Right renal pelvis (tissue), 4 donors: ENCODE measurements at places on chromosomes 2 and 18. TPM values are rescaled to one million over a fixed set of nuclear protein-coding genes. Genes with fewer than 3 reads are reported as not detected.

DNA sequence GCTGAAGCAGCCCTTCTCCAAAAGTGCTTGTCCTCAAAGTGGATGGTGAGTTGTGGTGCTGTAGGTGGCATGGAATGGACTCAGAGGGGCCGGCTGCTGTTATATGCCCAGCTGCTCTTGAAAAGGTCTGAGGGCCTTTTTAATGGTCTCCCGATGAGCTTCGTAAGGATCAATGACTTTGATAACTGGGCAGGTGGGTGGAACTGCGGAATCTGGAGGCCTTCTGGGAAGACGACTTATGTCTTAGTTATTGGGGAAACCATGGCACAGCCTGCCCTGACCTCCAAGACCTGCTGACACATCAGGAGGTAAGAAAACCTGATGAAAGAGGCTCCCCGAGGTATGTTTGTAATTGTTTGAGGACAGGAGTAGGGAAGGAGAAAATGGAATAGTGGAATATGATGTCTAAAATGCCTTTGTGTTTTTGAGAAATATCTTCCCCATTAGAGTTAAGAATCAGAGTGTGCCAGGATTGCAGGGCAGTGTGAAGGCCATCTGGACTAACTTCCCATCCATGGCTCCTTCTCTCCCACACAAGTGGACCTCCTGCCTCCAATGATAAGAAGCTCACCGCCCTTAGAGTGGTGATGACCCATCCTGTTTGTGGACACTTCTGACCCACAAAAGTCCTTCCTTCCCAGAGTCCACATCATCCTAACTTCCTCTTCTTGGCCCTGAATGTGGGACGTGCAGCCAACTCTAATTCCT is 236.1 kb downstream of the FHOD3 start:
- DNase-seq: no peak

- no peak for DNase-seq
Measured at GRCh38 chr2:41955316-41956043, 92.3 kb upstream of the PKDCC start.

DNA sequence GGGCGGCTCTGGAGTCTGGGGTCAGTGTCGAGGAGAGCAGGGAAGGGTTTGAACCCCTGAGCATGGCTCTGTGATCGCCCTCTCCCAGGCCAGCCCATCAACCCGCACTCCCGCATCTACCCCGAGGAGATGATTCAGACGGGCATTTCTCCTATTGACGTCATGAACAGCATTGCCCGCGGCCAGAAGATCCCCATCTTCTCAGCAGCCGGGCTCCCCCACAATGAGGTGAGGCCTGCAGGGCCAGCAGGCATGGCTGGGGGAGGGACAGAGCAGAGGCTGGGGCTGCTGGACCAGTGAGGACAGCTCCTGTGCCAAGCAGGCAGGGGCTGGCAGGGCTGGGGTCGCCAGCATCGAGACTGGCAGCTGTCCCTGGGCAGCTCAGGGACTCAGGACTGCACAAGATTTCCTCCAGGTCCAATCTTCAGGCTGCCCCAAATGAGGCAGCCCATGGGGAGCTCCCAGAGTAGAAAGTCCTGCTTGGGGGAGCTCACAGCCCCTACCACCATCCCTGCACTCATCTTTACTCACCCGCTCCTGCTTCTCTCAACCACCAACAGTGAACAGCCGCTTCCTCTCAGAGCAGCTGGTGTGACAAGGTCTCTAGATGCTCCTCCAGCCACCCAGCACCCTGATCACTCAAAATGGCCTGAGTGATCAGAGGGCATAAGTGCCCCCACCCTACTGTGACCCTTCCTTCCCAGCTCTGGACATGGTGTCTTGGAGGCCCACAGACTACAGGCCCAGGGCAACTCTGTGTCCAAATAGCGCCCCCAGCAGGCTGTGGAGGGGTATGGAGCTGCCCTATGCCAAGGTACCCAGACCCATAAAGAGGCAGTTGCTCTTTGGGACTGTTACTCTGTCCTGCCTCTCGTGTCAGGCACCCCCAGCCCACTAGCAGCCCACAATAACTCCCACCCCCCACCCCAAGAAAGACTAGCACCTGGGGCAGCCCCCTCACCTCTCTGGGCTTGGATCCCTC is 18.3 kb upstream of the ANKRD53 start:
- DNase-seq: no peak

- no peak for DNase-seq
Measured at GRCh38 chr2:96404446-96405373, 69.1 kb downstream of the NCAPH start.

DNA sequence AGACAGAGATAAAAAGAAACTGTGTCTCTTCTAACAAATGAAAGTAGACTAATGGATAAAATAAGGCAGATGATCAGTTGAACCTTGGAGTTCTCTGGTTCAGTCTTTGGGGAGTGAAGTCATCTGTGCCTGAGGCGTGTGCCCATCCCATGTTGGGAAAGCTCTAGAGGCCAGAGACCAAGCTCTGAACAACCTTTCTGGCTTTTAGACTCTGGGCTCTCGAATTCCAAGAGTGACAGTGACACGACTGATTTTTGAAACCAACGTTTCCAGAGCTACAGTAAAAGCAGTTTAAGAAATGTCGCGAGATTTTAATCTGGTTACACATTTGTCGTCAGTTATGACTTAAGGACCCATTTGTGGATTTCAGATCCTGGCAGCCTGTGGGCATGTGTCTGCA is 83.7 kb upstream of the APCDD1 start:
- DNase-seq: no peak

GRCh38 chr2:157267476-157267875 is 10.0 kb downstream of the GALNT5 start:
- no peak for DNase-seq

GRCh38 chr18:23538870-23539269 is 35.6 kb downstream of the RMC1 start:
- no peak for DNase-seq

- DNase-seq: peak; percentile 70
Measured at GRCh38 chr18:712401-713134, at the start of gene ENOSF1. Gene ENOSF1, minus strand, starts transcription at chr18:712630. Its CDS starts 43 bp downstream, at chr18:712587.

- DNase-seq: no peak
Measured at GRCh38 chr2:5691221-5691984, 781 bp upstream of the SOX11 start.

DNA sequence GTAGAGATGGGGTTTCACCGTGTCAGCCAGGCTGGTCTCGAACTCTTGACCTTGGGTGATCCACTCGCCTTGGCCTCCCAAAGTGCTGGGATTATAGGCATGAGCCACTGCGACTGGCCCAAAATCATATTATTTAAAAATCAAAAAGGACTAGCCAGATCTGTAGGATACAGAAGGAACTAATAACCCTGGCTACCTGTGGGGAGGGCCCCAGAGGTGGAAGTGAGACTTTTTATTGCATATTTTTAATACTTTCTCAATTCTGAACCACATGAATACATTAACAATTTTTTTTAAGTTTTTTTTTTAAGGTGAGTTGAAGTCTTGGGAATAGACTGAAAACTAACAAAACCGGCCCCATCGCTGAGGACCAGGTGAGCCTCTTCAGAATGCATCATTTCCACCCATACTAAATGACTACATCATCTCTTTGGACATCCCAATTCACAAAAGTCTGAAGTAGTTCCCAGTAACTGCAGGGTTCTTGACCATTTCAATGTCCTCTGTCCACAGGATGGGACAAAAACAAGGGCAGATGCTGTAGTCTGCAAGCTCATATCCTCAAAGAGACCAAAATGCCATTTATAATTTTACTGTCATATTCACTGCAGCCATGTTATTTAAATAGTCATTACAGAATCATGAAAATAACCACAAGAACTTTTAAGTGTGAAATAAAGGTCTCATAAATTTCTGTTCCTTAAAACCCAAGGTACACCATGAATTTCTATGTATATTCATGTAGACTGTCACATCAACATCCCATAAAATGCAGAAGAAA is 21.4 kb downstream of the RPL31 start:
- no peak for DNase-seq

DNA sequence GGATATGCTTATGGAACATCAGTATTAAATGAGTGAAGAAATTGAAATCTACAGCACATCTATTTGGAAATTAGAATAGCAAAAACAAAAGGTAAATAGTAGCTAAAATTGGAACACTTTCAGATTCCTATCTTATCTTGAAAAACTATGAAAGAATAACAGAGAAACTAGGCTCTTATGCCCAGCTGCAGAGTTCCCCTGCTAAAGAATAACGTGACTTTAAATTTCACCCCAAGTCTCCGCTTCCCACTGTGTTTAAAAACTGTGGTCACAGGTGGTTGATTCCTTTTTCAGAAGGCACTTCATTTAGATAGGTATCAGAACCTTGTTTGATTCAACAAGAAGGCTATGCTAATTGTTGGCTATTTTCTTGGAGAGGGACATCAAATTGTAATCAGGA is 30.1 kb downstream of the ARHGAP28 start:
- DNase-seq: no peak

DNA sequence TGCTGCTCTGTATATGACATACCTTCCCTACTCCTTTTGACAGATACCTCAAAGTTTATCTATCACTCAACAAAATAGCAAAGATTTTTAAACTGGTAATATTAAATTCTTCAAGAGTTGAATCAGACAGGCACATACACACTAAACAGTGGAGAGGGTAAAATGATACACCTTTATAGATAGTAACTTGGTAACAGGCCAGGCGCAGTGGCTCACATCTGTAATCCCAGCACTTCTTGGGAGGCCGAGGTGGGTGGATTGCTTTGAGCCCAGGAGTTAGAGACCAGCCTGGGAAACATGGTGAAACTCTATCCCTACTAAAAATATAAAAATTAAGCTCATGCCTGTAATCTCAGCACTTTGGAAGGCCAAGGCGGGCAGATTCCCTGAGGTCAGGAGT is 23.2 kb downstream of the ASXL2 start:
- DNase-seq: no peak

- no peak for DNase-seq
Measured at GRCh38 chr2:225694664-225695063, 295.2 kb downstream of the NYAP2 start.

GRCh38 chr18:55861266-55861665 is 273.3 kb upstream of the TCF4 start:
- DNase-seq: no peak

DNA sequence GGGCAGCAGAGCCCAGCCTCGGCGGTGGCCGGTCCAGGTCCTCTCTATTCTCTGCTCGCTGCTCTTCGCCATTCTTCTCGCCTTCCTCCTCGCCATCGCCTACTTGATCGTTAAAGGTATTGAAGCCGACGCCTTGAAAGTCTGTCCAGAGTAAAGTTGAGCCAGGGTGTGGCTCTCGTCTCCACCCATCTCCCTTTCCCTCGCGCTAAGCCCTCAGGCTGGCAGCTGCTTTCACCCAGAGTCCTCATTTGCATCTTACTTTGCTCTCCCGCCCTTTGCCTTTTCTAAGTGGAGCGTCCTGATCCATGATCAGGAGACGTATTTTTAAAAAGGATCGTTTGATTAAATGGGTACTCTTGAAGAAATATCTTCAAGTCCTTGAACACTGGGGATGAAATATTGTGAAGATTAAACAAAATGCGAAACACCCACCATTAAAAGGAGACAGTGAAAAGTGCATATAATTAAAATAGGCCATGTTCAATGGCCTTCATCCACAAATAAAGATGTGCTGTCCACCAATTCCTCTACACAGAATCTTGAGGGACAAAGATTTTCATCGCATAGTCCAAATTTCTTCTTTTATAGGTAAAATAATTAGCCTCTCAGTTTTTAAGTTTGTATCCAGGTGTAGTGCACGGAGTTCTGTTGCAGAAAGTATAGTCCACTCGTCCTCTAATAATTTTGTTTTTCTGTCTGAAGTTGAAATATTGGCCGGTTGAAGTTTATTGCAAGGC is 657 bp downstream of the ARL6IP6 start:
- DNase-seq: peak; percentile 14

GRCh38 chr2:214796911-214797310 is 12.6 kb downstream of the BARD1 start:
- DNase-seq: no peak

DNA sequence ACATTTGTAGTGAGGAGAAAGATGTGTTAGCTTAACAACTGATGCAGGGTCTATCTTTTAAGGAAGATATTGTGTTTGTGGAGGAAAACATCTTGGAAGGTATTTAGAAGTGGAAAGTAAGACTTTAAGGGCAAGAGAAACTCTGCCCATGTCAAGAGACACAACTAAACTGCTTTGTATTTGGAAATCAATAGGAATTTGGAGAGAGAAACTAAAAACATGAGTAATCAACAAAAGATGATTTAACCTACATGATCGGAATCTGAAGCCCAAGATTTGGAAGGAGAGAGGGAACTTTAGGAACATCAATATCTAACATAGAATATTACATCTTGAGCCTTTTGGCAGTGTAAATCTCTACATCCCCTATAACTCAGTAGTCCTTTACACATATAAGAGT is 184.2 kb upstream of the COL3A1 start:
- no peak for DNase-seq

DNA sequence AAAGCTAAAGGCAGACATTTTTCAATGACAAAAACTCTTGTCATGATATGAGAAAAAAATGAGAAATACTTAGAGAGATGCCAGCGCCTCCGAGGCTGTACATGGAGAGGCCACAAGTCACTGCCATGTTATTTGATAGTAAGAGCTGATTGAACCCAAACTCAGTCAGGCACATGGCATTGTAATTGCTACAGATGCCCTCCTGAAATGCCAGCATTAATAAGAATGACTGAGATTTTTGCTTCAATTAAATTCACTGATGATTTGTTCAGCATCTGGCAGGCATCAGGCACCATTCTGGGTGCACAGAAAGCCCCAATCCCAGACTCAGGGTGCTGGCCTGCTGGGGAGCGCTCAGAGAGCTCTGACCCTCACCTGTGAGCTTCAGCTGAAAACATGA is 129.0 kb upstream of the PXDN start:
- DNase-seq: no peak

TMEFF2 gene
- polyA plus RNA-seq: 19.6 TPM

RUFY4 gene
- not detected for polyA plus RNA-seq

DPP4 gene
- 139 TPM for polyA plus RNA-seq

CHRNG gene
- 0.99 TPM for polyA plus RNA-seq

IL1R2 gene
- 0.34 TPM for polyA plus RNA-seq

HYCC2 gene
- 16.4 TPM for polyA plus RNA-seq

ANKRD30B gene
- polyA plus RNA-seq: 0.24 TPM

MAP3K19 gene
- 0.83 TPM for polyA plus RNA-seq

EN1 gene
- not detected for polyA plus RNA-seq

C18orf54 gene
- 12.8 TPM for polyA plus RNA-seq

MOCOS gene
- 0.82 TPM for polyA plus RNA-seq
